ENCODE measurements at places on chromosomes 4 and X. TPM values are rescaled to one million over a fixed set of nuclear protein-coding genes. Genes with fewer than 3 reads are reported as not detected.
A peak's percentile ranks its signal among the peaks of the same experiment; 100 is the strongest.

NPY2R gene
- total RNA-seq: 0.36 TPM

EFHC2 gene
- 2.9 TPM for total RNA-seq

GRCh38 chr4:153466081-153466948 lies at the start of gene TMEM131L:
Gene TMEM131L, plus strand, starts transcription at chr4:153466360. Its CDS starts 38 bp downstream, at chr4:153466398.
- no peaks in the 10 kb centered on the region for H3K36me3 ChIP-seq
- peak; percentile 98 for DNase-seq
- H3K27ac ChIP-seq: peak within 1 kb of the TSS; percentile 28
- peaks cover 10% of the 10 kb centered on the region for H3K4me1 ChIP-seq
- peak within 1 kb of the TSS; percentile 84 for H3K4me3 ChIP-seq

- no peak for DNase-seq
- no peaks in the 10 kb centered on the region for H3K36me3 ChIP-seq
- H3K27ac ChIP-seq: no peak overlapping the region
- no peaks in the 10 kb centered on the region for H3K4me1 ChIP-seq
Measured at GRCh38 chr4:150354214-150354796, 227.6 kb upstream of the MAB21L2 start.

CT45A10 gene
- total RNA-seq: not detected

PPM1K gene
- 21.2 TPM for total RNA-seq

ADGRL3 gene
- total RNA-seq: not detected

GRCh38 chrX:38699121-38699520 lies 102.1 kb upstream of the MID1IP1 start:
- no peaks in the 10 kb centered on the region for H3K4me1 ChIP-seq
- no peak overlapping the region for H3K27ac ChIP-seq
- H3K36me3 ChIP-seq: no peaks in the 10 kb centered on the region
- DNase-seq: no peak
- no peaks in the 10 kb centered on the region for H3K27me3 ChIP-seq
- no peak overlapping the region for H3K4me3 ChIP-seq

- H3K4me1 ChIP-seq: no peaks in the 10 kb centered on the region
- H3K27ac ChIP-seq: no peak overlapping the region
- H3K36me3 ChIP-seq: no peaks in the 10 kb centered on the region
- peak; percentile 29 for DNase-seq
- no peaks in the 10 kb centered on the region for H3K27me3 ChIP-seq
Measured at GRCh38 chrX:1507511-1508463, 29.2 kb downstream of the P2RY8 start.

- H3K4me3 ChIP-seq: no peak overlapping the region
- no peaks in the 10 kb centered on the region for H3K27me3 ChIP-seq
- peaks cover 9% of the 10 kb centered on the region for H3K4me1 ChIP-seq
- H3K36me3 ChIP-seq: peaks cover 5% of the 10 kb centered on the region
- DNase-seq: no peak
- H3K27ac ChIP-seq: no peak overlapping the region
Measured at GRCh38 chr4:16867827-16868226, 30.6 kb downstream of the LDB2 start.

FGF13 gene
- total RNA-seq: not detected

DNA sequence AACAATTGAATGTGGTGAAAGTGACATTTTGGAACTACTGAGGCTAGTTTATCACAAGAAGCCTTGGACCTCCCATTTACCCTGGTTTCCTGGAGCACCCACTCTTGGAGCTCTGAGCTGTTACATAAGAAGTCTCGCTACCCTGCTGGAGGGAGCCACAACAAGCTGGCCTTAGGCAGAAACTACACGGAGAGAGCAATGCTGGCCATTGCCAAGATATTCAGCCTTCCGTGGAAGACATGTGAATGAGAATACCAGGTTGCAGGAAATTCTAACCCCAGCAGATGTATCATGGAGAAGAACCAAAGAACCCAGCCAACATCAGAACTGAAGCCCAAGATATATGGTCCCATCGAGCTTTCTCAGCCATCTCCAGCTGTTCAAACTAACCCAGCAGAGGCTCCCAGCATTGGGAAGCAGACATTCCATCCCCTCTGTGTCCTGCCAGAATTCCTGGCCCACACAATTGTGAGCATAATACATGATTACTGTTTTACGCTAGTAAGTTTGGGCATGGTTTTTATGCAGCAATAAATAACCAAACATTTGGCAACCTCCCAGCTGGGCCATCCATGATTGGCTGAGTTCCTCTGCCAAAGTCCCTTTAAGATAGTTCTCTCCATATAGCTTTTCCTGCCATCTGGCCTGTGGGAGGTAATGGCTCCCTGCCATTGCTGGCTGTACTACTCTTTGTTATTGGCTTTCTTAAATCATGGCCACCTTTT lies 17.9 kb upstream of the PDE5A start:
- no peaks in the 10 kb centered on the region for H3K27me3 ChIP-seq
- H3K36me3 ChIP-seq: no peaks in the 10 kb centered on the region
- no peak overlapping the region for H3K27ac ChIP-seq
- H3K4me1 ChIP-seq: peaks cover 15% of the 10 kb centered on the region
- no peak for DNase-seq
- H3K4me3 ChIP-seq: no peak overlapping the region

DNA sequence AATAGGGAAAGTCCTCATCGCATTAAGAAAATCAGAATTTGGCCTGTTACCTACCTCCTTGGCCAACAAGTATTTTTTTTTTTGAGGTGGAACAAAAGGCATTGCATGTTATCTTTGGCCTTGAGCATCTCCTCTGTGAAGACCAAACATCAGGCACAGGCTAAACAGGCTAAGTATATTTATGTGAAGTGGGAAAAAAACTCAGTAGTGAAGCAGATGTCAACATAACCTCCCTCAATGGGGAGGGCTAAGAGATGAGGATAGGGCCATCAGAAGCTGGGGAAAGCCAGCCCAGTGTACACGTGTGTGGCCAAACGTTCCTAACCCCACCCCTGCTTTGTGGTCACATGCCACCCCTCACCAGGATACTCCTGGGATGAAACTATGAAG lies 102.5 kb downstream of the FNIP2 start:
- H3K27ac ChIP-seq: no peak overlapping the region
- H3K27me3 ChIP-seq: no peaks in the 10 kb centered on the region

DNA sequence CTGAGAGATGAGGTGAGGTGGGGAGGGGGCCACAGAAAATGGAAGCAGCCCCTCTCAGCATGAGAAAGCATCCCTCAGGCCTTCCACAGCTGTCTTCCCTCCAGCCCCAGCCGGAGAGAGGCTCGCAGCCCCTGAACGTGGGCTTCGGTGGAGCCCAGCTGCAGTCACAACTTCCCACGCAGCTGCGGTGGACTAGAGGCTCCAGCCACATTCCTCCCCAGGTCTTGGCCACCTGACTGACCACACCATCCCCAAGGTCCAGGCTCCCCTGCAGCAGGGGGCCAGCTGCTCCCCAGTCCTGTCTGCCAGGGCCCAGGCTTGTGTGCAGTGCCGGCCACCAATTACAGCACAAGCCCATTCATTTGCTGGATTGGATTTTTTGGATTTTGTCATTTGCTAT lies 212.3 kb upstream of the BCOR start:
- H3K4me3 ChIP-seq: no peak overlapping the region
- no peaks in the 10 kb centered on the region for H3K36me3 ChIP-seq
- peaks cover 27% of the 10 kb centered on the region for H3K27me3 ChIP-seq
- no peak overlapping the region for H3K27ac ChIP-seq

DNA sequence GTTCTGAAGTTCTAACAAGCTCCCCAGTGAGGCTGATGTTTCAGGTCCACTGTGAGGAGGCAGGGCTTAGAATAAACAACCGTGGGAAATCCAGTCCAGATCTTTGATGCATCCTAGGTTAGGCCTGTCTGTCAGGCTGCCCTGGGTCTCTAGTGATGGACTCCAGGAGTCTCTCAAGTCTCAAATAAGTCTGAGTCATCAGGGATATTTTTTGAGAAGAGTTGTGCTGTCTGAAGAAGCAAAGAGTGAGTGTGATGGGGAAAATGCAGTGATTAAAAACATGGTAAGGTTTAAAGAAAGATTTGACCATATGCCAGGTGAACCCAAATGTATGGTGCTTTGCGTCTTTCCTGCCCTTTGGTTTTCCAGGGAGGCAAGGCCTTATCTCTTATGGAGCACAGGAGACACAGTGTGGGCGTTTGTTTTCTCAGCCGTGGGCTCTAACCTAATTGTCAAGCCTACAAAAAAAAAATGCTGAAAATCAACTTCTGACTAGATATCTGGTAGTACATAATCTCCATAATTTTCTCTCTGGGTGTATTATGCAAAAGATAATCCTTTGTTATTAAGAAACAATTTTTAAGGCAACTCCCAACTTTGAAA lies 100.7 kb downstream of the PTTG2 start:
- H3K36me3 ChIP-seq: peaks cover 3% of the 10 kb centered on the region
- H3K27ac ChIP-seq: peak overlapping the region; percentile 57
- no peak for DNase-seq
- peaks cover 17% of the 10 kb centered on the region for H3K4me1 ChIP-seq
- no peak overlapping the region for H3K4me3 ChIP-seq

DNA sequence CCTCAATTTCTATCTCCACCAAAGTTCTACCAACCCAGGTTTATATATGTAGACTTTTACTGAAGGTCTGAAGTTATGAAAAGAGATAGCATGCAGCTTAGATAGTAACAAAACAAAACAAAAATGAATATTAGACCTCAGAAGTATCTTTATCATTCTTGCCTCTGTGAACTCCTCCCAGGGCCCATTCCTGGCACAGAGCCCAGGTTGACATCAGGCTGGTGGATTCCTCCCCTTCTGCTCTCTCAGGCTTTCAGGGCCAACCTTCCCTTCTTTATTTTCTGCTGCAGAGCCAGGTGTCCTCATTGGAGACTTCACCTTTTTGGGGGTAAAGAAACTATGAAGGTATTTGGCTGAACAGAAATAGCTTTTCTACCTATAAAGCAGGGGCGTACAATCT lies 112.8 kb upstream of the PITX2 start:
- H3K36me3 ChIP-seq: no peaks in the 10 kb centered on the region
- no peak overlapping the region for H3K4me3 ChIP-seq
- no peak for DNase-seq
- H3K27me3 ChIP-seq: no peaks in the 10 kb centered on the region

DNA sequence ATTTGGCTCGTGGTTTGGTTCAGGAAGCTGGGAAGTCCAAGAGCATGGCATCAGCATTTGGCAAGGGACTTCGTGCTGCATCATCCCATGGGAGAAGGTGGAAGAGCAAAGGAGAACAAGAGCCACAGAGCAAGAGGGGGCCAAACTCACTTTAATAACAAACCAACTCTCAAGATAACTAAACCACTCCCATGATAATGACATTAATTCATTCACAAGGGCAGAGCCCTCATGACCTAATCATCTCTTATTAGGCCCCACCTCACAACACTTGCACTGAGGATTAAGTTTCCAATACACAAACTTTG lies 113.4 kb upstream of the ATXN3L start:
- H3K27me3 ChIP-seq: no peaks in the 10 kb centered on the region
- H3K4me1 ChIP-seq: peaks cover 29% of the 10 kb centered on the region
- no peaks in the 10 kb centered on the region for H3K36me3 ChIP-seq
- no peak for DNase-seq

DNA sequence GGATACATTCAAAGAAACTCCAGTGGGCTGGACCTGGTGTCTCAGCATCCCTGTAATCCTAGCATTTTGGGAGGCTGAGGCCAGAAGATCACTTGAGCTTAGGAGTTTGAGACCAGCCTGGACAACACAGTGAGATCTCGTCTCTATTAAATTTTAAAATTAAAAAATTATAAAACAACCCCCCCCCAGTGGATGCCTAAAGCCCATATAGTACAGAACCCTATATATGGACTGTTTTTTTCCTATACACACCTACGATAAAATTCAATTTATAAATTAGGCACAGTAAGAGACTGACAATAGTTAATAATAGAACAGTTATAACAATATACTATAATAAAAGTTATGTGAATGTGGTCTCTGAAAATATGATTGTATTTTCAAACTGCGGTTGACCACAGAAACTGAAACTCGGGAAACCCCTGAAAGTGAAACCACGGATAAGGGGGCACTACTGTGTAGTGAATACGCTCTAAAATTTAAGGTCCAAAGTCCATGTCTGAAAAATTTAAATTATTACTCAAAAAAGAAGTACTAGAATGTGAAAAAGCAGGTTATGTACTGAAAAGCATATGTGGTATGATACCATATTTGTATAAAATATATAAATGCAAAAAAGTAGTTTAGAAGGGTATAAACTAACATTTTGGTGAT lies 2.0 kb downstream of the SMIM14 start:
- H3K4me1 ChIP-seq: peaks cover 26% of the 10 kb centered on the region
- peak overlapping the region; percentile 80 for H3K4me3 ChIP-seq
- DNase-seq: no peak

GRCh38 chrX:154458954-154459778 lies 1.1 kb downstream of the PLXNA3 start:
- no peak overlapping the region for H3K27ac ChIP-seq
- H3K4me1 ChIP-seq: peaks cover 4% of the 10 kb centered on the region
- H3K36me3 ChIP-seq: peaks cover 15% of the 10 kb centered on the region
- no peaks in the 10 kb centered on the region for H3K27me3 ChIP-seq

CYP2U1 gene
- total RNA-seq: 27.1 TPM

KLHL8 gene
- total RNA-seq: 12.7 TPM

DNA sequence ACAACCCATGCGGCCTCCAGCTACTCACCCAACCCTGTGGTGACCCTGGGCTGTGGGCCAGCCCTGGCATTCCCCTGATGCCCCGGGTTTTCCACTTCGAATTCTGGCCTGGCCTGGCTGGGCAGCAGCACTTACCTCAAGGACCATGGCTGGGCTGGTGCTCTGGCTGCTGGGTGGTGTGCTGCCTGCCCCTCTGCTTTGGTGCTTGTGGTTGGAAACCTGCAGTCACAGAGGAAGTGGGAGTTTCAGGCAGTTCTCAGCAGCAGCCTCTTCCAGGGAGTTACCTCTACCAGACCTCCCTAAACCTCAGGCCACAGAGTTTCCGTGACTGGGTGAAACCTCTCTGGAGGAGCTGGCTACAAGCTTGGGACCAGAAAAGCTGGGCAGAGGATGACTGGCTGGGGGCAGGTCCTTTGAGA lies at the start of gene CXCR3:
Gene CXCR3, minus strand, starts transcription at position 209 of the 419 bp plus-strand sequence. Its CDS starts 62 bp downstream, at position 147.
- H3K4me3 ChIP-seq: no peak within 1 kb of the TSS
- no peaks in the 10 kb centered on the region for H3K4me1 ChIP-seq
- DNase-seq: peak; percentile 78
- H3K36me3 ChIP-seq: peaks cover 4% of the 10 kb centered on the region
- H3K27ac ChIP-seq: no peak within 1 kb of the TSS

MAML3 gene
- total RNA-seq: 0.72 TPM

PLP1 gene
- total RNA-seq: 0.29 TPM

- H3K4me1 ChIP-seq: no peaks in the 10 kb centered on the region
- no peak for DNase-seq
- no peaks in the 10 kb centered on the region for H3K27me3 ChIP-seq
- no peak overlapping the region for H3K4me3 ChIP-seq
Measured at GRCh38 chrX:131365766-131366165, 76.7 kb upstream of the IGSF1 start.

GRCh38 chrX:51955200-51955599 lies 61.8 kb downstream of the MAGED1 start:
- H3K36me3 ChIP-seq: no peaks in the 10 kb centered on the region

DNA sequence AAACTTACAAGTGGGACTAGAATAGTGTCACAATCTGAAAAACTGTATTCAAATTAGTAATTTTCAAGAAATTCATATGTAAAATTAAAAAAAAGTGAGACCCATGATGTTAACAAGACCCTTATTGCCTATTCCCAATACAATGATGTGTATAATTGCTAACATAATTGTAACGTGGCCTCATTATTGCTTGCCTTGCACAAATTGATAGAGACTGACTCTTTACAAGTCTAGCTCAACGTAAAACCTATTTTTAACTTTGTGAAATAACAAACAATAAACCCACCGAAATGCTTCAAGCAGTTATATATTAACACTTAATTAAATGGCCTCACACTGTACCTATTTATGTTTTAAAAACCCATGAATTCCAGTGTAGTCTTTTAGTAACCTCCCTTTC lies 312.5 kb downstream of the DACH2 start:
- H3K4me3 ChIP-seq: no peak overlapping the region
- no peaks in the 10 kb centered on the region for H3K4me1 ChIP-seq
- no peak for DNase-seq
- H3K27me3 ChIP-seq: no peaks in the 10 kb centered on the region
- H3K36me3 ChIP-seq: no peaks in the 10 kb centered on the region
- no peak overlapping the region for H3K27ac ChIP-seq

WDR17 gene
- total RNA-seq: 0.36 TPM

GBA3 gene
- not detected for total RNA-seq

All from osteoblast (primary cell).